ENCODE measurements at places on chromosomes 6 and 20. TPM values are rescaled to one million over a fixed set of nuclear protein-coding genes. Genes with fewer than 3 reads are reported as not detected.

DNA sequence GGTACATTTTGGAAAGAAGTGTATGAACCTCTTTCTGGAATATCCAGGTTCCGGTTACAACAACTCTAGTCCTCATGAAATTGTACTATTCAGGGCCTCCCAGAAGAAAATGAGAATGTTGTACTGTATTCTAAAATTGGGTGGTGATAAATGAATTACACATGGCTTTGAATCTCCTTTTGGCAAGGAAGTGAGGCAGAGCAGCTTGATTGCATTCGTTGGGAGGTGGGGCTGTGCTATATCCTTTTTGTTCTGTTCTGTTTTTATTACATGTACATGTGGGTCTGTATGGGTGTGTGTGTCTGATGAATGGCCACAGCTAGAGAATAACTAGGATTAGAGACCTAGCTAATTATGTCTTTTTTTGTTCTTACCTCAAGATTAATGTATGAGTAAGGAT, 37.8 kb upstream of the SNRPB2 start:
- no peaks in the 10 kb centered on the region for H3K4me1 ChIP-seq
- H3K27me3 ChIP-seq: no peaks in the 10 kb centered on the region
- DNase-seq: no peak
- H3K27ac ChIP-seq: no peak overlapping the region

DNA sequence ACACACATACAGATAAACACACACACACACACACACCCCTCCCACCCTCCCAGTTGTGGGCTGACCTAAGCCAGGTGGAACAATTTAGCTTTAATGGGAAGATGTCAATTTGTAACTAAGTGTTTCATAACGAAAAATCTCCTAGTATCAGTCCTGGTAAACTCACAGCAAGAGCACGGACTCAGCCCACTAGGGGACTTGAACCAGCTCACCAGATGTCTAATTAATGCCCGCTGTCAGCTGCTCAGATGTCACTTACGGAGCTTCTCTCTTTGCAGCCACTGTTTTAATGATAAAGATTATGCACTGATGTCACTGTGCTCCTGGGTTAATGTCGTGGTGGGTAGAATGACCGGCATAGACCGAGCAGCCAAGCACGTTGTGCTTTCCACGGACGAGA, 116.6 kb upstream of the INSM1 start:
- H3K4me1 ChIP-seq: no peaks in the 10 kb centered on the region
- no peak for DNase-seq
- no peak overlapping the region for H3K27ac ChIP-seq
- H3K4me3 ChIP-seq: no peak overlapping the region
- no peaks in the 10 kb centered on the region for H3K27me3 ChIP-seq

DNA sequence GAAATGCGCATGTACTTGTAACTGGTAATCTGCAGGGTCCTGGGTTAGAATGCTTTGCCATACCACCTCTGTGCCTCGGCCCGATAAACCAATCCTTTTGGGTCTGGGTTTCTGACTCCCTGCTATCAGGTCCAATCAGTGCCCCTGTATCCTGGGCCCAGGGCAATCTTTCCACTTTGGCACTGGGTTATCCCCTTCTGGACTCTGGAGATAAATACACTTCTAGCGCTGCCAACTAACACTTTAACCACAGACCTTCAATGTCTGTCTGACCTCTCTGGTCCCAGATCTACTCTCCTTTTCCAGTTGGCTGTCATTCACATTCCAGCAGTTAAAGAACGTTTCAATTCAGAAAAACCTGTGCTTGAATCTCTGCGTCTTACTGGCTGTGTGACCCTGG, 55.3 kb downstream of the DNAAF9 start:
- H3K4me1 ChIP-seq: no peaks in the 10 kb centered on the region
- no peaks in the 10 kb centered on the region for H3K27me3 ChIP-seq
- peaks cover 5% of the 10 kb centered on the region for H3K36me3 ChIP-seq
- DNase-seq: no peak
- no peak overlapping the region for H3K27ac ChIP-seq
- no peak overlapping the region for H3K4me3 ChIP-seq

DNA sequence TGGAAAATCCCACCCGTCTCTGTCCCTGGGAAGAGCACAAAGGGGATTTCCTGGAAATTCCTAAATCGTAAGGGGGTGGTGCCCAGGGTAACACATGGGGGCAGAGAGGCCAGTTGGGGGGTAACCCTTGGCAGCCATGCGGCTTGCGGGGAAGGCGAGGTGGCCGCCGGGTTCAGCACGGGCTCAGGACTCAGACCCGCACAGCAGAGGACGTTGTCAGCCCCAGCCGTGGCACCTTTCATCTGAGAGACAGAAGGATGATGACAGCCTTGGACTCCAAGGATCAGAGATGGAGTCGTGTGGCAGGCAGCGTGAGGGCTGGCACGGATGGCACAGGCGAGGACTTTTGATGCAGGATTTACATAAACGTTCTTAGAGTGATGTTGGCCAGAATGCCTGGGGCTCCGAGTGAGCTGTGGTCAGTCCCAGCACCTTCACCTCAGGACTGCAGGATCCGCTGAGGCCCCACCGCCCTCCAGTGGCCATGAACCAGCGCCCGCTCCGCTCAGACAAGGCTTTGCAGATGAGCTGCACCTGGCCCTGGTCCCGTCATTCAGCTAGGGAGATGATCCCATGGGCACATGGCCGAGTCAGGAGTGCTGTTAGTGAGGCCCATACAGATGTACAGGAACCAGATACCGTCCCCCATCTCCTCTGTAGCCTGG, 190.3 kb downstream of the TAF4 start:
- no peak overlapping the region for H3K27ac ChIP-seq
- no peaks in the 10 kb centered on the region for H3K36me3 ChIP-seq
- no peak overlapping the region for H3K4me3 ChIP-seq
- H3K27me3 ChIP-seq: no peaks in the 10 kb centered on the region
- no peaks in the 10 kb centered on the region for H3K4me1 ChIP-seq

GRCh38 chr20:16955971-16956370, 207.8 kb downstream of the OTOR start:
- no peaks in the 10 kb centered on the region for H3K36me3 ChIP-seq
- H3K4me3 ChIP-seq: no peak overlapping the region
- H3K27me3 ChIP-seq: no peaks in the 10 kb centered on the region
- H3K27ac ChIP-seq: no peak overlapping the region
- DNase-seq: no peak
- H3K4me1 ChIP-seq: no peaks in the 10 kb centered on the region

GRCh38 chr20:61251529-61252393, at the start of gene CDH4:
Gene CDH4, plus strand, starts transcription at chr20:61252261.
- no peak for DNase-seq
- H3K36me3 ChIP-seq: no peaks in the 10 kb centered on the region
- no peaks in the 10 kb centered on the region for H3K4me1 ChIP-seq
- no peak within 1 kb of the TSS for H3K4me3 ChIP-seq
- no peaks in the 10 kb centered on the region for H3K27me3 ChIP-seq

Gene PTK6
- 0.75 TPM for total RNA-seq

Gene ULBP2
- total RNA-seq: not detected

Gene ASF1A
- total RNA-seq: 27.3 TPM

Gene DOK5
- not detected for total RNA-seq

Gene RNF144B
- total RNA-seq: 17.0 TPM

Gene SRSF12
- total RNA-seq: not detected
